ENCODE measurements at places on chromosomes 1 and 21.

DNA sequence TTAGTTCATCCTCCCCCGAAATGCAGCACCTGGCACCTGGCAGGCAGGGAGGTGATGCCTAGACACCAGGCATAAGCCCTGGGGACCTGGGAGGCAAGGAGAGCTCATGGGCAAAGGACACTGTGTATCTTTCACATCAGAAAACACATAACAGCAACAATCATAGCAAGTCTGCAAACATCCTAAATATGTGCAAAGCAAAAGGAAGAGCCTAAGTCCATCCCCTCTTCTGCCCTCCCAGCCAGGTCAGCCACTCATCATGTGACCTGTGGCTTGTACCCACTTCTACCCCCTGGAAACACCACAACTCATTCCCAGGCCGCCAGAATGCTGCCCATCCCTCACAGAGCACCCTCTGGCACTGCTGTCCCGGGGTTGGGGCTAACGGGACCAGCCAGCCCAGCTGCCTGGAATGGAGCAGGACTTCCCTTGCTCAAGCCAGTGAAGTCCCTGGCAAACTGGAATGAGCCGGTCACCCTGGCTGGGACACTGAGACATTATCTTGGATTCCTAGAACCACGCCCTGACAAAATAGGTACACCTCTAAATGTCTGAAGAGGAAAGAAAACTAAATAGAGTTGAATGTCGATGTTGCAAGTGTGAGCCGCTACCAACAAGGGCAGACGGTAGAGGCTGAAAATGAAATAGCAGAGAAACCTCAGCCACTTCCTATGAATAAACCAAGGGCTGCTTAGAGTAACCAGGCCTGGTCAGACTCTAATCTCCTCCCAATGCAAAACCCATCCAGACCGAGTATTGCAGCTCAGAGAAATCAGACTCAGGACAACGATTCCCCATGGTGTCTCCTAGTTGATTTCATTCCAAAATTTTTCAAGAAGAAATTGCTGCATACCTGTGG lies 29.4 kb downstream of the TMPRSS2 start:
- no peak for DNase-seq

- DNase-seq = peak; percentile 81
Observed at GRCh38 chr1:1069056-1069710, 4.9 kb downstream of the RNF223 start.

GRCh38 chr1:22064751-22065402 lies 12.4 kb downstream of the CDC42 start:
- DNase-seq = no peak

DNA sequence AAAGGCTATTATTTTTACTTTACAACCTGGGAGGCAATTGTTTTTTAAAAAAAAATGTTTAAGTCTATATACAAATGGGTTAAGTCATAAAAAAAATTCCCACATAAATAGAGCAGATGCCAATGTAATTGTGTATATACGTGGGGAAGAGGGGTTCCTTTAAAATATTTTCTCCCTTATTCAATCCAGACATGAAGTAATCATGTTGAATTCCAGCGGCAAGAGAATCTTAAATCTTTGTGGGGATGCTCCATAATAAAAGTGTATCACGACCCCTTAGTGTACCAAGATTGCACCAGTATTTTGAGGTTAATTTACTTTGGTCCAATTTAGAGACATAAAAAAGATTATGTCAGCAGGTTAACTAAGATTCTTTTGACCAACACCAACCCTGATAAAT lies 62.1 kb downstream of the ARID4B start:
- DNase-seq = no peak

DNA sequence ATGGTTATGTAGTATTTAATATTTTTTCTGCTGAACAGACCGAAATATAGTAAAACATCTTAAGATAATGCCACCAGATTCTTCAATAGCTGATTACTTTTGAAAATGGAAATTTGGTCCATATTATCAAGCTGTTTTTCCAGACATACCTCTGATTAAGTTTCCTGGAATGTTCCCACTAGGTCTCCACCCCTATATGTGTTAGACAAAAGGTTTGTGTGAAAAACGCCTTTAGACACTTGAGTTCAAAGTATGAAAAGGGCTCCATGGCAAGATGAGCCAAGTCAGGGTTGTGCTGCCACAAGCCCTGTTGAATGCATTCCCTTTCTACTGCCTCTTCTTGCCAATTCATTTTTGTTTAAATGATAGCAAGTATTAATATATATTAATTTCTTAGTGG lies 52.7 kb downstream of the ZBTB17 start:
- no peak for DNase-seq

DNA sequence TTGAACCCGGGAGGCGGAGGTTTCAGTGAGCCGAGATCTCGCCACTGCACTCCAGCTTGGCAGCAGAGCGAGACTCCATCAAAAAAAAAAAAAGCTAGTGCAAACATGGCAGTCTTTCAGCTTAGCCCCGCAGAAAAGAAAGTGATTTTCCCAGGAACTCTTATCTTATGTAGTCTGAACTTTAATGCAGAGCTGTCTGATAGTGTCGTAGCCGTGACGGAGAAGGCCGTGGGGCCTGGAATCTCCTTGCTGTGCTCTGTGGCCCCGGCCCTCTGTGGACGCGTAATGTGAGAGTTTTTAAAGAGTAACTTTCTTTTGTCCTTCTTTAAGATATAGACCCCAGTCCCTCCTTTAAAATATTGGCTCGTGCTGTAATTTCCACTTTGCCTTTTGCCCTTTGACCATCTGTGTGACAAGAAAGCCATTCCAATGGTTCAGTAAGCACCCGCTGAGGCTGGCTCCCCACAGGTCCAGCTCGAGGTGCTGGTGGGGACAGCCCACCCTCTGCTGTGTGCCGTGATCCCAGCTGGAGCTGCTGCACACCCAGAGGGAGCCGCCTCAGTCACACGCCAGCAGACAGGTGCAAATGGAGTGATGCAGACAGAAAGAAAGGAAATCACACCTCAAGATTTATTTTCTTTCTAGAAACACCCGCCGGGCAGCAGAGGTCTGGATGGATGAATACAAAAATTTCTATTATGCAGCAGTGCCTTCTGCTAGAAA lies 164.0 kb downstream of the PGBD5 start:
- DNase-seq = no peak

DNA sequence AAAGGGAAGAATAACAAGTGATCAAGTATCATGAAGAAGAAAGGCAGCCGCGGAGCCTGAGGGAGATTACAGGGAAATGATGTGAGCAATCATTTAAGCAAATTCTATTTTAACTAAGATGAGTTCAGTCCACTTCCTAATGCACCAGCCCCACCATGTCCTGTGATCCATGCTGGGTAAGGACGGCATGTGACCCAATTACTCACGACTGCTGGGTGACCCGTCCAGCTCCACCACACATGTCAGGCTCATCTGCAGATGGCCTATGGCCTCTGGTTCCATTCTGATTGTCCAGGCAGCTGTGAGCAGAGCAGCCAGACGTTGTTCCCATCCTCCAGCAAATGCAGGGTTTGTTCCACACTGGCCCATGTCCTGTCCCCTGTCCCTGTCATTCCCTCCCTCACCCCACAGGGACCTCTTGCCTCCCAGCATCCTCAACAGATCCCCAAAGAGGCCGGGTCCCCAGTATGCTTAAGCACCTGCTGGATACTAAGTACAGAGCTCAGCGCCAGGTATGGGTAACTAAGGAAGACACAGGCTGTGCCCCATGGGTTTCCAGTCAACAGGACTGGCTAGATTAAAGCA lies 87.9 kb downstream of the MATN1 start:
- no peak for DNase-seq

GRCh38 chr1:103283841-103284669 lies 175.7 kb upstream of the COL11A1 start:
- no peak for DNase-seq

DNA sequence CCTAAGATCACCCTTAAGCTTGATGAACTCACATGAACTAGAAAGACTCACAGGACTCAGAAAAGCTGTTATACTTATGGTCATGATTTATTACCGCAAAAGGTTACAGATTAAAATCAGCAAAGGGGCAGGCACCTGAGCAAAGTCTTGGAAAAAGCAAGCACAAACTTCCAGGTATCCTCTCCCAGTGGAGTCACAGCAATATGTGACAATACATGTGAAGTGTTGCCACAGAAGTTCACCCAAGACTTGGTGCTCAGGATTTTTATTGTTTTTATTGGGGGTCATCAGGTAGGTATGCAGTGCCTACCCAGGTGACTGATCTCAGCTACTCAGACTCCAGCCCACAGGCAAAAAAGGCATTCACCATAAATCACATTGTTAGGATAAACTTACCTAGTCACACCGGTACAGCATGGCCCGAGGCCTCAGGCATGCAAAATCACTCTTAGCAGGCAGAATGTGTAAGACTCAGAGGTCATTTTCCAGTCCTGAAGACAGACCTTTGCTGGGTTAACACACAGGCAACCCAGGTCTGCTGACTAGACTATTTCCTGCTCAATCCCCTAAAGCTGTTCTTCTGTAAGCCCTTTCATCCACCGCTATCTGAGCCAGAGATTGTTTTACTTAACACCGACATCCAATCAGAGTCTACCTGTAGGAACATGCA lies 55.6 kb downstream of the SSX2IP start:
- DNase-seq = no peak

GRCh38 chr1:61605607-61606321 lies 119.2 kb downstream of the TM2D1 start:
- DNase-seq = no peak

DNA sequence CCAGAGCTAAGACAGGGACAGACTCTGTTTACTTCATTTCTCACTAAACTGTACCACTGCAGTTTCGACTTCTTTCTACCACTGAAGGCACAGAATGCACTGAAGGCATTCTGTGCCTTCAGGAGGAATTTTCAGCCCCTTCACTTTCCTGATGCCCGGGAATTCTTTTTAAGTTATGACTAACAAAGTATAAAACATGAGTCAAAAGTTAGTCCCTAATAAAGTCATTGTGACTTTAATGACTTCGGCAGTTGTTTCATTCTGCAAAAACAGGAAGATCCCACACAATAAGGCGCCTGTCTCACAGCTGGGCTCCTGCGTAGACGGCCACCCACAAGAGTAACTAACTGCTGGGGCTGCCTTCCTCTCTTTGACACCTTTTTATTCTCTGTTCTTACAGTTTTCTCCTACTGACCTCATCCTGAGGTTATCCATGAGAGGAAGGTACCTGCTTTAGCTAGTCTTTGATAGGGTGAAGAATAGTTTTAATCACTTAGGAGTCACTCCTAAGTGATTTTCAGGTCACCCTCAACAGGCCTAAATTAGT lies 183.9 kb upstream of the SGIP1 start:
- no peak for DNase-seq

- no peak for DNase-seq
Observed at GRCh38 chr1:6418668-6419396, 887 bp downstream of the HES2 start.

GRCh38 chr1:47578721-47579419 lies 141.0 kb downstream of the FOXD2 start:
- no peak for DNase-seq

- no peak for DNase-seq
Observed at GRCh38 chr1:218823291-218823900, 350.3 kb upstream of the LYPLAL1 start.

DNA sequence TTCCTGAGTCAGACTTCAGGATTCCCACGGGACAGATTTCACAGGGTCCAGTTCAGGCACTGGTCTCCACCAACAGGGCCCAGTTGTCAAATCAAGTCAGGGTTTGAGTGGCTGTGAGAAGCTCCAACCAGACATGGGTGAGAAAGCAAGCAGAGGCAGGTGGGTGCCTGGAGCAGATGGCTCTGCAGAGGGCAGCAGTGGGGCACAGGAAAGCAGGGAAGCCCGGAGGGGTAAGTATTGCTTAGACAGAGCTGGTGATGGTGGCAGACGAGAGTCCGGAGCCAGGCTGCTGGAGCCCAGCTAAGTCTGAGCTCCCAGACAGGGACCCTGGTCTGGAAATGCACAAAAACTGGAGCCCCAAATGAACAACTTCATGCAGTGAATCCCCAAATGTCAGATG lies 40.4 kb downstream of the RIMS3 start:
- no peak for DNase-seq

- DNase-seq = no peak
Observed at GRCh38 chr1:108962681-108963051, 618 bp downstream of the CLCC1 start.

DNA sequence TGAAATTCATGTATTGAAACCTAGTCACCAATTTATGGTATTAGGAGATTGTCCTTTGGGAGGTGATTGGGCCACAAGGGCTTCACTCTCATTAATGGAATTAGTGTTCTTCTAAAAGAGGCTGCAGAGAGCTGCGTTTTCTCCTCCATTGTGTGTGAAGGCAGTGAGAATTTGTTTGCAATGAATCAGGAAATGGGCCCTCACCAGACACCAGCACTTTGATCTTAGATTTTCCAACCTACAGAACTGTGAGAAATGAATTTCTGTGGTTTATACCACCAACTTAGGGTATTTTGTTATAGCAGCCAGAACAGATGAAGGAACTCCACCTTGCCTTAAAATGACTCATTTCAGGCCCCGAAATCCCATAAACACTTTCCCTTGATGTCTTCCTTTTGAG lies 544.2 kb downstream of the RWDD3 start:
- DNase-seq = no peak

- no peak for DNase-seq
Observed at GRCh38 chr1:168697356-168698126, 31.5 kb downstream of the DPT start.

- DNase-seq = no peak
Observed at GRCh38 chr1:198079432-198079951, 77.3 kb upstream of the NEK7 start.

DNA sequence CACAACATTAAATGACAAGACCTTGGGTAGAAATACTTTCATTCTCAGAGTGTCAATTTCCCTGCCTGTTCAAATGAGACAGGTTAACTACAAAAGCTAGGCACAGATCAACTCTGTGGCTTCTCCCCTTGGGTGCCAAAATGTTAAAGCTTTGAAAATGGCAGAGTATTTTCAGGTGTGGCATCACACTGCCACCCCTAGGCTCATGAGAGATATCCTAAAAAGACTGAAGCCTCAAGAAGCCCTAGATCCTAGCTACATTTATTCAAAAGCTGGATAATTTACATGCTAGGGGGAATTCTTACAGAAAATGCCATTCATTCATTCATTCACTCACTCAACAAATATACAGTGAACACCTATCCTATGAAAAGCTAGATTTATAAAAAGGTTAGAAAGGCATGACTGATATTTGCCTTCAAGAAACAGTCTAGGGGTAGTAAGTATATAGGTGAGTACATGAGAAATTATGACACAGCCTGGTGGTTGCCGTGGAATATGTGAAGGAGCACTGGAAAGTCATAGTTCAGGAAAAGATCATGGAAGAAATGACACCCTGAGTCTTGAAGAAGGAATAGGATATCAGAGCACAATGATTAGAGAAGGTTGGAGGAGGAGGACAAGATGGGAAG lies 15.9 kb upstream of the RAB4A start:
- DNase-seq = no peak

DNA sequence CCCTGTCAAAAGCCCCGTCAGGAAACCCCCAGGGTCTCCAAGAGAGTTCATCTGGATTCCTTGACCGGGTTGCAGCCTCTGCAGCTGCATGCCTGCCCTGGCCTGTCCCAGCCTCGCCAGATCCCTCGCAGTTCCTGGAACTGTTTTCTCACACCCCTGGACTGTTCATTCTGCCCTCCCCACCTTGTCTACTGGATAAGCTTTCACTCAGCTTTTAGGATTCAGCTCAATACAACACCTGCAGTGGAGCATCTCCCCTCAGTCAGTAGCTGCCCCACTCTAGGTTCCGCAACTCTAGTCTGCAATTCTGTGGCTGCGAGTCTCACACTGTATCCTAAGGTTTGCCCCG lies 67.2 kb downstream of the FAM163A start:
- DNase-seq = no peak
